Diencephalon (tissue), 1 donor: ENCODE measurements at places on chromosomes 3 and 15. TPM values are rescaled to one million over a fixed set of nuclear protein-coding genes. Genes with fewer than 3 reads are reported as not detected.

NEO1 gene
- 98.5 TPM for total RNA-seq

CILP gene
- 0.23 TPM for total RNA-seq

CSPG4 gene
- 11.5 TPM for total RNA-seq

PDZRN3 gene
- total RNA-seq, result 35.5 TPM

IQCF5 gene
- not detected for total RNA-seq

FANCD2OS gene
- total RNA-seq, result not detected

CADPS gene
- 370 TPM for total RNA-seq

HTR3E gene
- not detected for total RNA-seq

ITIH4 gene
- total RNA-seq, result 6.0 TPM

EFHB gene
- total RNA-seq, result 1.6 TPM

CYP11A1 gene
- total RNA-seq, result 0.23 TPM

KIF23 gene
- total RNA-seq, result 9.9 TPM

SNTN gene
- 2.3 TPM for total RNA-seq

NMNAT3 gene
- 6.9 TPM for total RNA-seq

SLC7A14 gene
- 32.1 TPM for total RNA-seq

TRNT1 gene
- total RNA-seq, result 51.0 TPM

SENP7 gene
- 75.0 TPM for total RNA-seq

SYNPR gene
- total RNA-seq, result 105 TPM

P2RY1 gene
- 63.9 TPM for total RNA-seq

IL17RC gene
- 4.8 TPM for total RNA-seq

LRRK1 gene
- total RNA-seq, result 3.0 TPM

PRR20G gene
- not detected for total RNA-seq

IGSF10 gene
- 4.8 TPM for total RNA-seq

COX17 gene
- 22.6 TPM for total RNA-seq

TJP1 gene
- 74.3 TPM for total RNA-seq

NPAP1 gene
- 0.69 TPM for total RNA-seq

PCSK6 gene
- 17.8 TPM for total RNA-seq
